ENCODE measurements at places on chromosomes 1 and 21.

GRCh38 chr1:29962336-29962735, 726.0 kb downstream of the PTPRU start:
- DNase-seq: no peak

GRCh38 chr1:208135354-208135753, 108.8 kb downstream of the PLXNA2 start:
- DNase-seq: no peak

DNA sequence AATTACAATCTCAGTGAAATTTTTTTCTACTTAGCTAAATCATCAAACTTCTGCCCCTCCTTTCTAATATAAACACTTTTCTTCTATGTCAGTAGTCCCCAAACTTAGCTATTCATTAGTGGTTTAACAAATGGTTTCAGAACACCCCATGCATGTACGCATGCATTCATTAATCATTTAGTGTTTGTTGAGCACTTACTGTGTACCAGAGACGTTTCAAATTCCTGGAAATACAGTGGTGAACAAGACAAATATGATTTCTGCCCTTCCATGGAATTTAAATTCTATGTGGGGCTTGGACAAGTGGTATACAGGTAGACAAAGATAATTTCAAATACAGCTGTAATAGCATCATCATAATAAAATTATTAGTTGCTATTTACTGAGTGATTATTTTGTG, 1.5 kb downstream of the ZBTB40 start:
- DNase-seq: no peak

DNA sequence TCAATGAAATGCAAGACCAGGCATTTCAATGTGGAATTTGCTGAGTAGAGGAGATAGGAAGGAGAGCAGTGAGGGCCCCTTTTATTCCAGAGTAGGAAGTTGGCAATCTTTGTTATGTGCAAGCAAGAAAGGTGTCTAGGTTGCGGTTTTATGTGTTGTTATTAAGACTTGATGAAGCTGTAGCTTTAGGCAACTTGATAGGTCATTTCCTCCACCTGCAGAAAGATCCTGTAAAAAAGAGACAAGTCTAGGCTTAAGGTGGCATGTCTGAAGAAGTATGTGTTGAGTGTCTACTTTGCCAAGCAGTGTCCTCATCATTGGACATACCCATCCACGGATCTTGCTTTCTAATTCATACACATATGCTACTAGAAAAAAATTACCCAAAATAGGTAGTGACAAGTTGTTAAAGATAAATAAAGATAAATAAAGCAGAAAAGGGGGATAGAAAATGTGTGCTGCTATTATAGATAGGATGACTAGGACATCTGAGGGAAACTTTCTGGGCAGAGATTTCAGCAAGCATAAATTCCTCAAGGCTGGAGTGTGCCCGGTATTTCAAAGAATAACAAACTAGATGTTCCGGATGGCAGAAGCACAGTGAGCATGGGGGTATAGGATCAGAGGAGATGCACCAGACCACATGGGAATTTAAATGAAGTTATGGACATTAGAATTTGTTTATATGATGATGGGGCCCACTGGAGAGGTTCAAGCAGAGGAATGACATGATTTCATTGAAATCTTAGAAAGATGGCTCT, 335.0 kb downstream of the TGFB2 start:
- no peak for DNase-seq

DNA sequence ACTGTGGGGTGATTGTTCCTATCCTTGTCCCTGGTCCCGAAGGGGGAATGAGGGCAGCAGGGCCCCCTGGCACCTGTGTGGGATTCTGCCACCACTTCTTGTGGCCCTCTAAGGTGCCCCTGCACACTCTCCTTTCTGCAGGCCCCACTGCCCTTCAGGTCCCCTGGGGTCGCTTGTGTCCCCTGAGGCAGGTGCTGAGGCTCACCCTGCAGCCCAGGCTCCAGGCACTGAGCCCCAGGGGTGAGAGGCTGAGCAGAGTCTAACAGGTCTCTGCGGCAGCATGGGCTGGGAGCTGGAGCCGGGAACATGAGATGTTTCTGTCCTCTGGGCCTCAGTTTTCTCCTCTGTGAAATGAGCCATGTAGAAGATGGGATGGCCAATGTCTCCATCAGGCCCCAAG, 211.0 kb upstream of the VAMP3 start:
- no peak for DNase-seq

Data from activated T-cell treated with anti-CD3 and anti-CD28 coated beads for 24 hours (primary cell).